EH (cell line): ENCODE measurements at places on chromosomes 3 and 15.
A peak's percentile ranks its signal among the peaks of the same experiment; 100 is the strongest.

GRCh38 chr3:69385723-69386555 lies at the start of gene FRMD4B:
Gene FRMD4B (minus strand): TSS chr3:69386088. CDS start chr3:69385989, 99 bp downstream.
- DNase-seq, result peak; percentile 56

- no peak for DNase-seq
These were observed 31.2 kb upstream of the COL8A1 start for GRCh38 chr3:99607151-99607550.

GRCh38 chr3:195555110-195555509 lies 12.0 kb upstream of the PPP1R2 start:
- no peak for DNase-seq

DNA sequence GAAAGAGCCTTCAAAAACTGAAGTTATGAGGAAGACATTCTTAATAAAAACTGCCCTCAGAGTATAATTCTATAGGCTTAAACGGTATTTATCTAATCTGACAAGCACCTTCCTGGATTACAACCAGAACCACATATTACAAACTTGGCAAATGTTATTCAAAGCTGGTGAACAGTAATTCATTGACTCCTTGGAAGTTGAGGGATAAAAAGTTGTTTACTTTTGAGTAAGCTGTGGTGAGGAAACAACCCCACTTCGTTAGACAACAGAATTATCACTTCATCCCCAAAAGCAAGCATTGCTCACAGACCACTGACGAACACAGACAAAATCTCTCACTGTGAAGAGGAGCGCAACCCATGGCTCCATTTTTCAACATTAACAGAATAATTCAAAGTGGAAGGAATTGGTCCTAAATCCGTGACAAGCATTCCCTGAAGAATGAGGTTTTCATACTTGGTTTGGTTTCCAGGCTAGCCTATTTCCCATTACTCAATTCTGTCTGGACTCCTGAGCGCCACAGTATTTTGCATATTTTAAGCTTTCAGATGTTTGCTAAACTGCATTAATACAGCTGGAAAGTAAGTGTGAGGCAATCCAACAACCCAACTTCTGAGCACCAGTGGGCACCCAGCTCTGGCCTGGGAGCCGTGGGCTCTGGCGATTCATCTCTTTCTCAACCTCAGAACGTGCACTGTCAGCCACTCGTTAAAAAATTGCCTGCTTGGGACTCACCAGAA lies 32.7 kb downstream of the LRIG1 start:
- DNase-seq, result peak; percentile 11

DNA sequence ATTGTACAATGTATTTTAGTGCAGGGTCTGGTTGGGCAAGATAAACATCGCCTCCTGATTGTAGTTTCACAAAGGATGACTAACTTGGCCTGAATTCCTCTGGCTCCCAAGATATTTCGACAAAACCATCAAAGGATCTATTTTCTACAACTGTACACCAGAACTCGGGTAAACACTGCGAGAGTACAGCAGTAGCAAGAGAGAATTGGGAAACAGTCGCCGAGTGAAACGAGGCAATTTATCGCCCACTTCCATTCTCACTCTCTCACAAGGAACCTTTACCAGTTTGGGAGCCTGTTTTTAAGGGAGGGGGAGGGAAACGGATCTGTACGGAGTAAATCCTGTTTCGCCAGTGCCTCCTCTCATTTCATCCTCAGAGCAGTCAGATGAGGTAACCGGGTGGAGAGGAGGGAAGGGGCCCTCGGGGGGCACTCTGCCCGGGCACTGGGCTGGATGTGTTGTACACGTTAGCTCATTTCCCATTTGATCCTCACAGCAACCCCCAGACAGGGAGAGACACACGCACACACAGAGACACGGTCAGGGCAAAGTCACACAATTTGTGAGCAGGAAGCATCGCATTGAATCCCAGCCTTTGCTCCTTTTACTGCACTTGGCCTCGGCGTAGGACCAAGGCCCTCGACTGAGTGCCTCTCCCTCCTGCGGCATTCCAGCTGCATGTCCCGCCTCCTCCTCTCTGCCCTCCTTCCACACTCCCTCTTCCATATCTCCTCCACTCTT lies 120.1 kb downstream of the LIPC start:
- peak; percentile 94 for DNase-seq

DNA sequence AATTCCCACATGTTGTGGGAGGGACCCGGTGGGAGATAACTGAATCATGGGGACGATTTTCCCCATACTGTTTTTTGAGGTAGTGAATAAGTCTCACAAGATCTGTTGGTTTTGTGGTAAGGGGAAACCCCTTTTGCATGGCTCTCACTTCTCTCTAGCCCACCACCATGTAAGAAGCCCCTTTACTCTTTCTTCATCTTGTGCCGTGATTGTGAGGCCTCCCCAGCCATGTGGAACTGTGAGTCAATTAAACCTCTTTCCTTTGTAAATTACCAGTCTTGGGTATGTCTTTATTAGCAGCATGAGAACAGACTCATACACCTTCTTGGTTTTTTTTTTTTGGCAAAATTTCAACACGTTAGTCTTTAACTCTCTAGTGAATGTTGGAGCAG lies 18.1 kb downstream of the ARL8B start:
- no peak for DNase-seq

DNA sequence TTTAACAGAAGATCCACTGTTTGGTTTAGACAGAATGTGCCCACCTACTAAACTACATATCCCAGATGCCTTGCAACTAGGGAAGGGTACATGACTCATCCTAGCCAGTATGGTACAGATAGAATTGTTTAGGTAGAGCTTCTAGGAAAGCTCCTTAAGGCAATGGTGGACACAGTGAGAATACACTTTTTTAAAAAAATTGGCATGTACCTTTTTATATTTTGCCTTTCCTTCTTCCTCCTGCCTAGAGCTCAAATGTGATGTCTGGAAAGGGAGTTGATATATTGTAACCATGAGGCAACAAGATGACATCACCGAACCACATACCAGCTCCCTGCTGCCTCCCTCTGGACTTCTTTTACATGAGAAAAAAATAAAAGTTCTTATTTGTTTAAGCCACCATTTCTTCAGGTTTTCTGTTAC lies 14.4 kb upstream of the C3orf80 start:
- DNase-seq, result peak; percentile 71

DNA sequence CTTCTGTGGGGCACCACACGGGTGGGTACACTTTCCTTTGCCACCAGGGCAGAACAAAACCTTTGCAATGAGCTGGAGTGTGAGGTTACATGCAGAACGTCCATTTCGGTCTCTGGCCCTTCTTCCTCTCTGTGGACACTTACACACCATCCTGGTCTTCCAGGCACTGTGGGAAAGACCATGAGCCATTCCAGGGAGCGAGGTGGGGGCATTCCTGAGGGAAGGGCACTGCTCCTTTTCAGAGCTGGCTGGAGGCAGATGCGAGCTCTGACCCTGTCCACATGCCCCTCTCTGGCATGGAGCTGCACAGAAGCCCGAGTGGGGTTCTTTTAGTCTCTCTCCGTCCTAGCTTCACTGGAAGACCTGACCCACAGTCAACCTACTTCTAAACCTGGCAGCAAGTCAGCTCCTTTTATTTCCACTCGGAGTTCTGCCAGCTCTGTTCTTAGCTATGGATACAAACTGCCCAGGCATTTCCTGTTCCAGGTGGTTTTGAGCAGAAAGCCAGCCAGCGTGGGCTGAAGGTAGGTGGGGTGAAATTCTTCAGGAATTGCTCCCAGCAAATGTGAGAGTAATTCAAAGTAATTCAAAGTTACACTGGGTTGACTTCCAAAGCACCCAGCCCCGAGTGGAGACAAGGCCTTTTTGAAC lies 281.4 kb downstream of the ADAMTS17 start:
- DNase-seq, result no peak

DNA sequence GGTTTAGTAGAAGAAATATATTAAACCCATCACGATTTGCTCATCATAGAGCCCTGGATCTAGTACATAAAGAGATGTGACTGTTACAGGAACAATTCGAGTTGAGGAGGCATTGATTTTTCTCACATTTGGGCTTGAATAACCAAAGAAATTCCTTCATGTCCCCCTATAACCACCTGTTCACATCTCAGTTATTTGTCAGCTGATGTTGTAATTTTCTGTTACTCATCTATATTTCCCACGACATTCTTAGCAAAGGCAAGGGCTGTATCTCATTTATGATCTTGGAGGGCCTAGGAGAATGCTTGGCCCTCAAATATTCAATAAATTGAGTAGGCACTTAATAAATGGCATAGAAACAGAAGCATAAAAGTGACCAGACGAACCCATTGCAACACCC lies 36.4 kb upstream of the GYG1 start:
- peak; percentile 15 for DNase-seq

DNA sequence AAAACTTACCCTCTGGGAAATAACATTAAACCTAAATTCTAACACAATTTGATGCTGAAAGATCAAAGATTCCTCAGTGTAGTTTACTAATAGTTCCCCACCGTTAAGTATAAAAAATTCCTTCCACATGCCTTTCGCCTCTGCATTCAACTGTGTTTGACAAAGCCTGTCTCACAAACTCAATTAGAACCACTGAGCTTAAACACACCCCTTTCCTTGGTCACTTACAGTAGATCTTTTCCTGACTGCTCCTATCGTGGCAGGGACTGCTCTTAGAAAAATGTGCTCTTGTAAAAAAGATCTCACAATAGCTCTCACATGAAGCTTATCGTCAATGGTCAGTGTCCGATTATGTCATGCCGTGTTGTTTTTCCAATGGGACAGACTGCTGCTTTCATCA lies 8.9 kb upstream of the KBTBD8 start:
- DNase-seq, result no peak

- no peak for DNase-seq
These were observed 34.6 kb downstream of the FMN1 start for GRCh38 chr15:33159726-33160453.

DNA sequence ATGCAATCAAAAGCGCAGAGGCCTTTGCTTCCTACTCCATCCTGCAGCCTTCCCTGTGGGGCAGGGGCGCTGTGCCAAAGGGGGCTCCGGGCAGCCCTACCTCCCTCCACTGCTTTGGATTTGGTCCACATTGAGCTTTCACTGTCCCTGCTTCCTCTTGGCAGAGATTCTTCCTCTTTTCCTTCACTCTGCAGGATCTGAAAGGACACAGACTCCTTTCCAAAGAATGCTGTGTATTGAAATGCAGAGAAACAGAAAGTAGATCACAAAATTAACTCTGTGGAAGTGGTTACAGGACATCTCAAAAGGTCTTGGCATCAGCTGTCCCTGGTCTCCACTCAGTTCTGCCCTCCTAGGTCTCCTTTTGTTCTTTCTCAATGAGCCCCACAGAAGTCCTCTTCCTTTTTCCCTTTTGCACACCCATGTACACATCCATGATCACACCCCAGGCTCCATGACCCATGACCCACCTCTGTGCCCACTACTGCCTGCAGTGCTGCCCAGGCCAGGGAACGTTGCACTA lies 64.1 kb downstream of the CCR1 start:
- no peak for DNase-seq

GRCh38 chr3:134605556-134605955 lies 45.3 kb downstream of the KY start:
- DNase-seq, result no peak

DNA sequence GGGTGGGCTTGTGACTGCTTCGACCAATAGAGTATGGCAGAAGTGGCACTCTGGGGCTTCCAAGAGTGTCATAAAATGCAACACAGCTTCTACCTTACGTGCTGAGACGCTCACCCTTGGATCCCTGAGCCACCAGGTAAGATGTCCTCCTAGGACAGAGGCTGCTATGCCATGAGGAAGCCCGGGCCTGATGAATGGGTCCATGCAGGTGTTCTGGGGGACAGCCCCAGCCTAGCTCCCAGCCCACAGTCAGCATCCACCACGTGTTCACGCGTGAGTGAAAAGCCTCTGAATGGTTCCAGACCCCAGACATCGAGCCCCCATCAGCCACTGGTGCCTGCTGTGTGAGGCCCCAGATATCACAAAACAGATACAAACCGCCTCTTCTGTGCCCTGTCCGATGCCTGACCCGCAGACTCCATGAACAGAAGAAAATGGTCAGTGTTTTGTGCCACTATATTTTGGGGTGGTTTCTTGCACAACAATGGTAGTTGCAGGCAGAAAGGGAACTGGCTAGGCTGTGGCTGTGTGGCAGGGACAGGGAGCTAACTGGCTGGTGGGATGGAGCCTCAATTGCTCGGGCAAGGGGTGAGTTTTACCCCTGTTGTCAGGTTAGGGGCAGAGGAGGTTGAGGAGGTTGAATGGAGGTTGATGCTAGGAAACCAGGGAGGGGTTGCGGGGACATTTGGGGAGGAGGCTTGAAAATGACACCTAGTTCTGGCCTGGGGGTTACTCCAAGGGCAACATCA lies 92.2 kb downstream of the LINGO1 start:
- DNase-seq, result no peak

DNA sequence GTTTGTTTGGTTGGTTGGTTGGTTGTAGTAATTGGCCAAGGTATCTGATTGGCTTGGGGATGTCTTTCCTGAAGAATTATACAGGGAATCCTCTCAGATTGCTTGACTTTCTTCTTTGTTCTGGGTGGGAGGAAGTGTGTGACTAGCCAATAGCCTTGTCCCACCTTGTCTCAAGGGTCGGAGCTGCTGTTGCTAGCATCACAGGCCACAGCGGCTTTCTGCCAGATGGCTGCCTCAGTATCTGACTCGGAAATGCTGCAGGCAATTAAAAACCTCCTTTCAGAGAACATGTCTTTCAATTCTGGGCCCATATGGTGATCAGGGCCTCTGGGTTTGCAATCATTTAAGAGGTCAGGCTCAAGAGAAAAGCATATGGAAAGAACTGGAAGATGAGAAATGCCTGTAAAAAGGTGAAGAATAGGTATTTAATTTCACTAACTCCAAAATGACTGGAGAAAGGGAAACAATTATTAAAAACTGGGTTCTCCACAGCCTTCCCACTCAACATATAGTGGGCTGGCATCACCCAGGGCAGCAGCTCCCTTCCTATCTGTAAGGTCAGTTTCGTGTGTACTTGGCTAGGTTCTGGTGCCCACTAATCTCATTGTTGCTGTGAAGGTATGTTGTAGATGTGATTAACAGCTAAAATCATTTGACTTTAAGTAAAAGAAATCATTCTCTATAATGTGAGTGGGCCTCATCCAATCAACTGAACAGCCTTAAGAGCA lies 32.4 kb downstream of the TGFBR2 start:
- no peak for DNase-seq

- no peak for DNase-seq
These were observed 149.3 kb upstream of the SEMA6D start for GRCh38 chr15:47568030-47568429.

GRCh38 chr3:168085491-168086119 lies 10.1 kb downstream of the GOLIM4 start:
- DNase-seq, result no peak

DNA sequence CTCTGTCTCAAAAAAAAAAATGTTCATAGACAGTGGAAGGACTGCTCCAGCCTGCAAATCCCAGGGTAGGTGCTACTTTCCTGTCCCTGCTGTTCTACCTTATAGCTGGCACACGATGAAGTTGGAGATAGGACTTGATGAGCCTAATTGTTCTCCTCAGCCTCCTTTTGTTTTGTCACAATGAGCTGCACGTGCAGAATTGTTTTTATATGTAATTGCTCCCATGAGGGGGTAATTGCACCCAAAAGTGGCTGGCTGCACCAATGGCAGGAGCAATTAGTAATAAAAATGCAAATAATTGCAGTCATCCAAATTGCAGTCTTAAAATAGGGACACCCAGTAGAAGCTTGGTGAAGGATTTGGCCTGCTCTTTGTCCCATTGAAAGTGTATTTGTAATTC lies 63.0 kb upstream of the PFN2 start:
- no peak for DNase-seq
